Stimulated activated CD4-positive, alpha-beta T cell treated with anti-CD3 and anti-CD28 coated beads, TNF-alpha, amount 100 ng/mL, for 48 hours (primary cell): ENCODE measurements at places on chromosomes 4 and X.

GRCh38 chr4:183772361-183772760 is 113.3 kb downstream of the TRAPPC11 start:
- DNase-seq, result no peak

GRCh38 chr4:42148425-42148824 is 4.0 kb downstream of the BEND4 start:
- no peak for DNase-seq

DNA sequence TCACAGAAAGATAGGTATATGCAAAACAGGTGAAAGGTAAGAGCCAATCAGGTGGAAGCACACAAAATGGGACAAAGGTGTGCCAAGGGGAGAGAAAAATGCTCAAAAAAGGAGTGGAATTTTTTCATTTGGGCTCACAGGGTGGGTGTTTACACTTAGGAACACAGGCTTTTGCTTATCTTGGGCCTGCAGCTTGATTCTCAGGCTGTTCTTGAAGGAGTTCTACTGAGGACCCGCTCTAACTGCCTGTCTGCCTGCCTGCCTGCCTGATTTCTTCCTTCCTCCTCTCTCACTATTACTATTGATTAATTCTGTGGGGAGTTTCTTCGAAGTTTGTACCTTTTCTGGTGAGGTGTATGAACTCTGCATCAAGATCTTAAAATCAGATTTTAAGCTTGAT is 120.3 kb upstream of the CTSO start:
- DNase-seq, result no peak

- DNase-seq, result no peak
Measured at GRCh38 chrX:38804682-38805431, 3.6 kb downstream of the MID1IP1 start.

DNA sequence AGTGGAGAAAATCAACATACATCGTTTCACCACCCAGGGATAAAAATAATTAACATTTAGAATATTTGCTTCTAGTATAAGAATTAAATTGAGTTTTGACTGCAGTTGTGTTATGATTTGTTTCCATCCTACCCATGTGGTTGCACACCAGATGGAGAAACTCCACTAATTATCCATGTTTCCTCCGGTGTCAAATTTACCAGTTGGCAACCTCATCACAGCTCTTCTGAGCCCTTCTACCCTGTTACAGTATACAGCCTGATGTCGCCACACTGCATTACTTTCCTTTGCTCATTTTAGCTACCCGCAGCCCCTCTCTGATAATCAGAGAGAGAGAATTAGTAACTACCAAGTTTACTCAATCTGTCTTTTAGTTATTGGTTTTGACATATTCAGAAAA is 411.2 kb downstream of the DTHD1 start:
- DNase-seq, result no peak

GRCh38 chr4:628311-628741 is 3.0 kb downstream of the PDE6B start:
- no peak for DNase-seq

DNA sequence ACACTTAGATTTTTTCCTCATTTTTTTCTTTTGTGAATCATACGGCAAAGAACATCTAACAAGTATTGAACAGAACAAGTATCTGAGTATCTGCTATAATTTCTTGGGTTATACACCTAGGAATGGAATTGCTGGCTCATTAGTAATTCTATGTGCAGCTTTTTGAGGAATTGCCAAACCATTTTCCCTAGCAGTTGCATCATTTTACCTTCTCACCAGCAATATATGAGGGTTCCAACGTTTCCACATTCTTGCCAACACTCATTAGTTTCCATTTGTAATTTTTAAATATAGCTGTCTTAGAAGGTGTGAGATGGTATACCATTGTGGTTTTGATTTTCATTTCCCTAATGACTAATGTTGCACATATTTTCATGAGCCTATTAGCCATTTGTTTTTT is 41.1 kb upstream of the DCAF8L1 start:
- no peak for DNase-seq

GRCh38 chr4:140423106-140423505 is 4.3 kb downstream of the CLGN start:
- DNase-seq, result no peak

DNA sequence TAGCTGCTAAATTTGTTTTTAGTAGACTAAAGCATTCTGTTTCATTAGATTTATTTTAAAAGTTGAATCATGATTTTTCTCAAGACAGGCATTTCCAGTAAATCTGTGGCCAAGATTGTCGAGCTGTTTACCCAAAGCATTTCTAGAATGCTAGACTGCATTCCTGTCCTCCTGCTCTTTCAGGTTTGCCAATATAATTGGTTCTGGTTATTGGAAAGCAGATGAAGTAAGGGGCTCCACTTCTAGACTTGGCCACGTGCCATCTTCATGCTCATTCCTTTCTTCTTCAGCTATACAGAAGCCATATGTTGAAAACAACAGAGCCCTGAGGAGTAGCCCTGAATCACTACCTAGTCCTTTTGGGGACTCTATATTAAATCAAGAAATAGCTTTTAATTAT is 62.5 kb downstream of the PGRMC2 start:
- no peak for DNase-seq

GRCh38 chrX:68840256-68840655 is 11.4 kb downstream of the EFNB1 start:
- DNase-seq, result no peak

GRCh38 chr4:23033796-23034195 is 341.1 kb downstream of the GBA3 start:
- no peak for DNase-seq

DNA sequence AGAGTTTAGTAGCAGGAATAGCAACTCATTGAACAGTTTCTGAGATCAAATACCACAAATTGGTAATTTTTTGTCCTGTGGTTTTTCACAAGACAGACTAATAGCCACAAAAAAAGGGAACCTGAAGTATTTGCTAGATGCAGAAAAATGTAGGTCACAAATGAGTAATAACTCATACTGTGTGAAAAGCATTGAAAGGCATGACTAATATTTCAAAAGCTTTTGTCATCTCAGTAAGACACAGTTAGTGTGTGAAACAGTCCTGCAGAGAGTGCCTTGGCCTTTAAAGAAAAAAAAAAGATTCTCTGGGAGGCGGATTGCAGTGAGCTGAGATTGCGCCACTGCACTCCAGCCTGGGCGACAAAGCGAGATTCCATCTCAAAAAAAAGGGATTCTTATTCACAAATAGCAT is 31.4 kb upstream of the SLC25A31 start:
- no peak for DNase-seq

DNA sequence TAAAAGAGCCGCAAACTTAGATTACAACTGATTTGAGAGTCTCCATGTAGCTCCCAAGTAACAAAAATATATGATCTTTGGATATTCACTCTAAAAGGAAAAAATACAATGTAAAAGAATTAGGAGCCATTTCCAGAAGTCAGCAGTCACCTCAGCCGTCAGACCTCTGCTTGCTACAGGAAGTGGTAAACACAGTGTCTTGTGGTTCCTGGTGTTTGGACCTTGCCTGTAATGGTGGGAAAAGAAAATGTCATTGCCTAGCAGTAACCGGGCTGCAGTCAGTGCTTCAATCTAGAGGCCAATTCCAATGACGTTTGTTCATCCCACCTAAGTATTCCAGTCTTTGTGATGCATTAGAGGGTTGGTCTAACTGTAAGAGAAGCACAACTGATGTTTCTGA is 28.9 kb upstream of the SMIM31 start:
- no peak for DNase-seq

- DNase-seq, result no peak
Measured at GRCh38 chr4:178165951-178166308, 723.7 kb upstream of the AGA start.

DNA sequence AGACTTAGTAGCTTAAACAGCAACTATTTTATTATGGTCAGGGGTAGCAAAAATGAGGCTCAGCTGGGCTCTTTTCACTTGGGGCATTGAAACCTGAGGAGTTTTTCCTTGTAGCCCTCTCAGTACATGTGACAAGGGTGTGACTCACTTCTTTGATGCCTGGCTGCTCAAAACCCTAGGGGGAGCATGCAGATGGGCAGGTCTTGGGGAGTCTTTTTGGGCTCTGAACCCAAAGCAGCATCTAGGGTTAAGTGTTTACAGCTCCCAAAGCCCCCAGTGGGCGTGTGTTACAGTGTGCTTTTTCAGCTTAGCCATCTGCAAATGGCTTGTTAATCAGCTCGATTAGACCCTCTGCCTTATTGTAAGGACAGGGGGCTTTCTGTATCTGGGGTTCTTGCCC is 1752.7 kb downstream of the PCDH7 start:
- no peak for DNase-seq

- DNase-seq, result no peak
Measured at GRCh38 chr4:69701696-69702095, 48.6 kb upstream of the UGT2A1 start.

DNA sequence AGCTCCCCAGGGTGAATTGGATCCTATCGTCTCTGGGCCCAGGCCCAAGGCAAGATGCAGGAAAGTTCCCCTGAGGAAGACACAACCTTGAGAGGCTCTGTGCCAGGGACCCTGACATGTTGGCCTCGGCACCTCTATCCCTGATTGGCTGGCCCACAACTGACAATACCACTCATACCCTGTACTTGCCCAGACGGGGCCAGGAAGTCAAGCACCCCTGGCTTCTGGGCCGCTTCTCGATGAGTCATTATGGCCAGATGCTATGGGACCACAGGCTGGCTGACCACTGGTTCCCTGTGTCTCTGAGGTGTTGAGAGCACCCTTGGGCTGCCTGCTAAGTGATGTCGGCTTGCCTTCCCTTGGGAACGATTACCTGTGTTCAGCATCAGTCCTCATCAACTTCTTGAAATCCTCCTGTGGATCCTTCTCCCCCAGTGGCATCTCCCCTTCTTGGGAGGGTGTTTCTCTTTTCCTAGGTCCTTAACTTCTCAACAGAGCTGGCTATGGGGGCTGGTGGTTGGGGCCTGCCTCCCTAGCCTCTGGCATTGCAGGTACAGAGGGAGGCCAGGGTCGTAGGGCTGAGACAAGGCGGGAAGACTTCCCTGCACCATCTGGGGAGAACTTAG is 54.5 kb upstream of the MAMLD1 start:
- DNase-seq, result no peak

- DNase-seq, result no peak
Measured at GRCh38 chr4:142406917-142407501, 439.1 kb downstream of the INPP4B start.

- no peak for DNase-seq
Measured at GRCh38 chrX:39982948-39983347, 114.8 kb downstream of the BCOR start.

DNA sequence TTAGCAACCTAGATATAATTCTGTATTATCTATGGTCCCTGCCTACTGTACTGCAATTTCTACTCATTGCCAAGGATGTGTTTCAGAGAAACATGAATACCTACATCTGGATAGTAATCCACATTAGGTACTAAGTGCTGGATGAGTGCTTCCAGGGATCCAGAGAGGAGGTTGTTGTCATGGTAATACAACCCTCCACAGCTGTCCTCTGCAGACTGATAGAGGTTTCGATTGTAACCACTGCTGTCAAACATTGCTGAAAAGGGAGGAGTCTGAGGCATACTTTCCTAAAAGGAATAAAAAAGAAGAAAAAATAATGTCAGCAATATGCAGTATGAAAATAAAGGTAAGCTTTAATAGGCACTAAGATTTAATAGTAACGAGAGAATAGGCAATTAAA is 12.5 kb downstream of the RASGEF1B start:
- DNase-seq, result no peak

DNA sequence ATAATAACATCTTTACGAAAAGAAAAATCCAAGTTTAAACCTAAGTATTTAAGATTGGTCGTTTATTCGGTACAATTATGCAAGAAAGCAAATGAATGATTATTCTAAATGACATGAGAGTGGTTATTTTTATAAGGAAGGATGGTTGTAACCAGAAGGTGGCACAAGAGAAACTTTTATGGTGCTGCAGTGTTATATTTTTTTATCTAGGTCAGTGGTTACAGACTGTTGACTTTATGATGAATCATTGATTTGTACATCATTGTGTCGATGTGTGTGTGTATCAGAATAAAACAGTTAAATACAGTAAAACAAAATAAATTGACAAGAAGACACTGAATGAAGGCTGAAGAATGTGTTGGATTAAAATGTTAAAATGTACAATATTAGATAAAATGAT is 9.8 kb downstream of the DCAF8L2 start:
- DNase-seq, result no peak

GRCh38 chrX:16750136-16750535 is 30.7 kb downstream of the SYAP1 start:
- no peak for DNase-seq

DNA sequence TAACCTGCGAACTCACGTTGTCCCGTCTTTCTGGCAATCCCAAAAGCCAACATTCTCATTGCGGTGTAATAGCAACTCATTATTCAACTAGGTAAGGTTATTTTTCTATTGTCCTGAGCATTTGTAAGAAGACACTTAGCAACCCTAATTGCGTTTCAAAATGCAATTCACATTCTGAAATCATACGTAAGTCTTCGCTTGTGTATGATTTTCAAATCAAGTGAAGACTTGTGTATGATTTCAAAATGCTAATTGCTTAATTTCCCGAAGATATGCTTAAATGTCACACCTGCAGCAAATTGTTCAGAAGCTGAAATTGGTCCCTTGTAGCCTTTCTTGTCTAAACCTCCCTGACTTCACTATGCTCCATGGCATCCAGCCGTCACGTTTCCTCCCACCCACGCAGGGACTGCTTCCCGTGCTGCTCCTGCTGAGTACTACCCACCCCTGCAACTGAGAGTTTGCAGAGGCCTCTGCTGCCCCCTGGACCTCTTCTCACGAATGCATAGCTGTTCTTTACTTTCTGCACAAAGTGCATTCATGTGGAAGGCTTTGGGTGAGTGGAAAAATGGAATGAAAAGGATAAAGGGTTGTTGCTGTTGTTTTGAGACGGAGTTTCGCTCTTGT is 40.8 kb upstream of the CLDN24 start:
- DNase-seq, result no peak

GRCh38 chr4:136725286-136726081 is 806.8 kb downstream of the PCDH18 start:
- no peak for DNase-seq

- DNase-seq, result no peak
Measured at GRCh38 chr4:69984030-69984443, 11.7 kb upstream of the STATH start.

GRCh38 chr4:174496631-174497432 is 25.5 kb downstream of the HPGD start:
- no peak for DNase-seq

GRCh38 chrX:114584375-114584943 is 573 bp downstream of the HTR2C start:
- DNase-seq, result no peak

- no peak for DNase-seq
Measured at GRCh38 chr4:61094854-61095598, 105.1 kb upstream of the ADGRL3 start.

- no peak for DNase-seq
Measured at GRCh38 chr4:58214376-58214775, 1104.2 kb upstream of the IGFBP7 start.

DNA sequence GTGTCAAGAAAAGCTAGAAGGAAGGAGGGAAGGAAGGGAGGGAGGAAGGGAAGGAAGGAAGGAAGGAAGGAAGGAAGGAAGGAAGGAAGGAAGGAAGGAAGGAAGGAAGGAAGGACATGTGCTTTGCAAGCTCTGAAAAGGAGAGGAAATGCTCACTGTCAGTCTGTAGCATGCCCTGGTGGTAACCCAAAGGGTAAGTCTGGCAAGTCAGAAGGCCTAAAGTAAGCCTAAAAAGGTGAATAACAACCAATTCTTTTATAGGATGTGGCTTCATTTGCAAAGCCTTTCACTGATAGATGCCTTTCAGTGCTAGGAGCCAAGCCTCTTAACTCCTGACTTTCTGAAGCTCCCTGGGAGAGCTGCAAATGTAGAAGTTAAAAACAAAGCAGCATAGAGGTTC is 542.6 kb downstream of the CFAP47 start:
- no peak for DNase-seq
